ENCODE measurements at places on chromosomes 7 and 10.

DNA sequence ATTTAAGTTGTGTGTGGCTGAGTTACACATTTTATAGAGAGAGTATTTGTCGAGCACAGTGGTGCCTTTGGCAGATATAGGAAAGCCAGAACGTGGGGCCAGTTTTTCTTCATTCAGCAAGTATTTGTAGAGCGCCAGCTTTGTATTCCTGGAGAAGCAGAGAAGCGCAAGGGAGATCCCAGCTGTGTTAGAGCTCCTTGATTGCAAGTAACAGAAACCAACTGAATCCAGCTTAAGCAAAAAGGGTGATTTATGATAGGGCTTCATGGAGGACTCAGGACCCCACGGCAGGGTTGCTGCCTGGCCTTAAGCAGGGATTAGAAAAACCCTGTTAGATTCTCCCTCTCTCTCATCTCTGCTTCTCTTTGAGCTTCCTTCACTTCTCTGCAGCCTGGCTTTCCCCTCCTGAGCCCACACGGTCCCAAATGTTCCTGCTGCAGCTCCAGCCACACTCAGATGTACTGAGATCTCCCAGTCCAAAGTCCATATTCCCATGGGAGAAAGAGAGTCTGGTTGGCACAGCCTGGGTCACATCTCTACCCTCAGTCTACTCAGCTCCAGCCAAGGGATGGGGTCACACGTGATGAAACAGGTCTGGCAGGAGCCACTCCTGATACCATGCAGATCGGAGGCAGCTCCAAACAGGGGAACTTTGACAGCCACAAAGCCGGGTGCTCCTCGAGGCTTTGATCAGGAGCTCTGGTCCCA, 16.7 kb downstream of the UBTD1 start:
- no peak for DNase-seq

- DNase-seq: no peak
Measured at GRCh38 chr10:61099756-61100155, 155.8 kb upstream of the RHOBTB1 start.

DNA sequence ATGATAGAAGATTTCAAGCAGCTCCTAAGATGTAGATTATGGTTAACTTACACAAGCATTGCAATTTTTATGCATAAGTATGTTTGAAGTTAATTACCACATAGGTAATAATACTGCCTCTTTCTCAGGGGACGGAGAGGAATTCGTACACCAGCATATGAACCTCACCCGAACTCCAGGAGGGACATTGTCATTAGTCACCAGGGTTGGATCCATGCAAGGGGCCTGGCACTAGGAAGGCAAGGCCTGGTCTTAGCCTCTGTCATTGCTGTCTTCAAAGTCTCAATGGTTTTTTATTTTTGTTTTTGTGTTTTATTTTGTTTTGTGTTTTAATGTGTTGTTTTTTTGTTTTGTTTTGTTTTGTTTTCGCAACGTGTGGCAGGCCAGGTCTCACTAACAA, 145.6 kb upstream of the PPP2R2D start:
- no peak for DNase-seq

- no peak for DNase-seq
Measured at GRCh38 chr7:75694638-75695399, 43.9 kb downstream of the HIP1 start.

DNA sequence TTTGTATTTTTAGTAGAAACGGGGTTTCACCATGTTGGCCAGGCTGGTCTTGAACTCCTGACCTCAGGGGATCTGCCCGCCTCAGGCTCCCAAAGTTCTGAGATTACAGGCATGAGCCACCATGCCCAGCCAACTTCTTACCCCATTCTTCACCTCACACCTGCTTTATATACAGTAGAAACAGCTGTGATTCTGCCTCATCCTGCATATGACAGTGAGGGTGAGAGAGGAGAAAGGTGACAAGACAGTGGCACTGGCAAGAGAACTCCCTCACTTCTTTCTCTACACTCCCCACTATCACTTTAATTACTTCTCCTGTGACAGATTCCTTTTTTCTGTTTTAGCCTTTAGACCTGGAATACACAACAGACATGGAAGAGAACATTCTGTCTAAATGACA, 61.8 kb upstream of the CAPZA2 start:
- no peak for DNase-seq

DNA sequence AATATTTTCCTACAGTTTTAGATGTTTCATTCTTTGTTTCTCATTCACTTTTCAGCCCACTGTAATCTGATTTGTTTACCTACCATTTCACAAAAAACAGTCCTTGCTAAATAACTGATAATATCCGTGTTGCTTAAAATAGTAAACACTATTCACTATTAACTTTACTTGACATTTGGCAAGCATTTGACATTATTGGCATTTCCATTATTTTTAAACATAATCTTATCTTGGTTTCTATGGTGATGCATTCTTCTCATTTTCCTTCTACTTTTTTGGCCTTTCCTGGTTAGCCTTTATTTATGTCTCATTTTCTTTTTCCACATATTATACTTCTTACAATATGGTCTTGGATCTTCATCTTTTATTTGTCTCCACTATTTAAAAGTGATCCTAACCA, 715.3 kb downstream of the DNAJB9 start:
- no peak for DNase-seq

- DNase-seq: no peak
Measured at GRCh38 chr7:83738291-83738835, 89.4 kb upstream of the SEMA3E start.

GRCh38 chr10:15439341-15439842, 68.3 kb upstream of the FAM171A1 start:
- DNase-seq: no peak

All from NCI-H446 (cell line).